ENCODE measurements at places on chromosomes 16 and 17.

DNA sequence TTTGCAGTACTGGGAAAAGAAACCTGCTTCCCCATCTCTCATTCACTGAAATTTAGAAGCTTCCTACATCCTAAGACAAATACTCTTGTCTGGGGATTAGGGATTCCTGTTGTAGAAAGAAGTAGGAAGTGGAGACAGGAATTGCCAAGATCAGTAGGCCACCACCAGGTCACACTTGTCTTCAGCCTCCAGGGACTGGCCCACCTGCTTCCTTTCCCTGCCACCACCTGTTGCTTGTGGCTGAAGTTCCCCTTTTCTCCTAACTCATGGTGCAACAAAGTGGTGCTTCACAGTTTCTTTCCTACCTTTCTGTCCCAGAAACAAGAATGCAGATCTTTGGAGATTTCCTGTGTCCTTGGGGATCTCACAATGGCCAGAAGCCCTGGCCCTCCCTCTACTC is 82.4 kb downstream of the WNT3 start:
- no peak for DNase-seq

GRCh38 chr16:77327717-77328116 is 107.1 kb downstream of the ADAMTS18 start:
- no peak for DNase-seq

GRCh38 chr16:9094011-9094846 is 2.8 kb downstream of the HAPSTR1 start:
- DNase-seq: no peak

DNA sequence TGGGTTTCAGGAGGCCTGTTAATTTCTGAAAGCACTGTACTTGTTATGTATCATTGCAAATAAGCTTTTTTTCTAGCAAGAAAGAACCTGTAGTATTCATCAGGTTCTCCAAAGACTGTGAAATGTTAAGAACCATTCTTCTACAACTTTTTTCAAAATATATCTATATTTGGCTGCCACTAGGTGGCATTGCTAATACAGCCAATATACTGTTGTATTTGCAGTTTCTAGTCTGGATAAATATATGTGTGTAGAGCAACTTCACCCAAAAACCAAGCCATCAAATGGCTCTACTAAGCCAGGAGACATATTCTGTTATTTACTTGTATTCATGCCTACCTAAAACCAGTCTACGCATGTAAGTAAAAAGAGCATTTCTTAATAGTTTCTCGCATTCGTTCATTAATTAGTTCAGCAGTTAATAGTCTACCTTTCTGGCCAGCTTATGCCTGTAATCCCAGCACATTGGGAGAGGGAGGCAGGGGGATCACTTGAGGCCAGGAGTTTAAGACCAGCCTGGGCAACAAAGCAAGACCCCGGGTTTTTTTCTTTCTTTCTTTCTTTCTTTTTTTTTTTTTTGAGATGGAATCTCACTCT is 39.5 kb downstream of the VMP1 start:
- no peak for DNase-seq

GRCh38 chr16:62272035-62272434 is 235.8 kb upstream of the CDH8 start:
- DNase-seq: no peak

All from stimulated activated CD8-positive, alpha-beta memory T cell treated with anti-CD3 and anti-CD28 coated beads, Interleukin-7, amount 100 ng/mL, for 24 hours (primary cell).